ENCODE measurements at places on chromosomes 2 and 18.

GRCh38 chr2:96533292-96534073 lies 3.1 kb upstream of the ARID5A start:
- peak; percentile 61 for ATAC-seq

- no peak for ATAC-seq
Observed at GRCh38 chr2:199612509-199613130, 154.9 kb upstream of the SATB2 start.

DNA sequence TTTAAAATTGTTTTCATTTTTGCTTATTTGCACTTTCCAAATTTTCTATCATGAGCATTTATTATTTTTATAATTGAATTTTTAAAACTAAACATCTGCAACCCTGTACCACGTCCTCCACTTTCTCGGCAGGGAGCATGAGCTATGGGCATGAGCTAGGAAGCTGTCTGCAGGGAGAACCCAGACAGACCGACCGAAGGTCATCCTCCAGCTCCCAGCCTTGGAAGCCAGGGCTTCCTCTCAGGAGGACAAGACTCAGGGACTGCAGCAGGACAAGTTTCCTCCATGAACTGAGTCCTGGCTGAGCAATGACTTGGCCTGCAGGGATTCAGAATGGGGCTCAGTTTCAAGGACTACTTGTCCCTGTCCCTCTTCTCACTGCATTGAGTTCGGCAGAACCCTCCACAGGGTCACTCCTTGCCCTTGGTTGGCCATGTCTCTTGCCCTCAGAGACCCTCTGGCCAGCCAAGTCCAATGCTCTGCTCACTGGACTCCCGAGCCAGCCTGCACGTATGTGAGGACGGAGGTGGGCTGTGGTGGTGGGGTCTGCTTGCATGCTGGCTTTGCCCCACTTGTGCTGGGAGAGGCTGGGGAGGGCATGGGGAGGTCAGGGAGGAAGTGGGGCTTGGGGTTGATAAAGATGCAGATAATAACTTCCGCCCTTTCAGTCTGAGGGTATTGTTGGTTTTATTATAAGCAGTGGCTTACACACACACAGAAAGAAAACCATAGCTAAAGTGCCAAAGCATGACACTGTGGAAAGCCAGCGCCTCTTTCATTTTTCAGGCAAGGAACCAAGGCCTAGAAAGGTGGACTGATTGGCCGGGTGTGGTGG lies 6.6 kb downstream of the NMUR1 start:
- ATAC-seq = no peak

DNA sequence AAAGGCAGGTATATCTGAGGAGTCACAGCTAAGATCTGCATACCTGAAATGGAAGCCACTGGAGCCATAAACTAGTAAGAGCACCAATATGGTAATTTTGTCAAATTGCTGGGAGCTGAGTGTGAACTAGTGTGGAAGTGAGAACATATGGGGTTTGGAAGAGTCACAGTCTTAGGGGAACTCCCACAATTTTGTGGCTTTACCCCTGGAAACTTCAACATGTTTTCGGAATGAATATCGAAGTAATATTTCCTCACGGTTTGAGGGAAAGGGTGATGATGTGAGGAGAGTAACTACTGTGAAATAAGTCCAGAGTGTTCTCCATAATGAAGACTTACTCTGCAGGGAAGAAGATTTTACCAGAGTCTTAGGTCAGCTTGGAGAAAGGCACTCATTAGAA lies 565.9 kb downstream of the RIT2 start:
- ATAC-seq = no peak

GRCh38 chr2:46257476-46257875 lies 39.7 kb upstream of the EPAS1 start:
- ATAC-seq = peak; percentile 54

GRCh38 chr2:26469092-26469710 lies 8.7 kb downstream of the OTOF start:
- ATAC-seq = no peak

- ATAC-seq = no peak
Observed at GRCh38 chr2:235502336-235502735, 8.5 kb downstream of the AGAP1 start.

GRCh38 chr2:67896476-67896875 lies 166.3 kb downstream of the C1D start:
- ATAC-seq = no peak

- ATAC-seq = no peak
Observed at GRCh38 chr2:233546774-233547173, 19.8 kb downstream of the USP40 start.

DNA sequence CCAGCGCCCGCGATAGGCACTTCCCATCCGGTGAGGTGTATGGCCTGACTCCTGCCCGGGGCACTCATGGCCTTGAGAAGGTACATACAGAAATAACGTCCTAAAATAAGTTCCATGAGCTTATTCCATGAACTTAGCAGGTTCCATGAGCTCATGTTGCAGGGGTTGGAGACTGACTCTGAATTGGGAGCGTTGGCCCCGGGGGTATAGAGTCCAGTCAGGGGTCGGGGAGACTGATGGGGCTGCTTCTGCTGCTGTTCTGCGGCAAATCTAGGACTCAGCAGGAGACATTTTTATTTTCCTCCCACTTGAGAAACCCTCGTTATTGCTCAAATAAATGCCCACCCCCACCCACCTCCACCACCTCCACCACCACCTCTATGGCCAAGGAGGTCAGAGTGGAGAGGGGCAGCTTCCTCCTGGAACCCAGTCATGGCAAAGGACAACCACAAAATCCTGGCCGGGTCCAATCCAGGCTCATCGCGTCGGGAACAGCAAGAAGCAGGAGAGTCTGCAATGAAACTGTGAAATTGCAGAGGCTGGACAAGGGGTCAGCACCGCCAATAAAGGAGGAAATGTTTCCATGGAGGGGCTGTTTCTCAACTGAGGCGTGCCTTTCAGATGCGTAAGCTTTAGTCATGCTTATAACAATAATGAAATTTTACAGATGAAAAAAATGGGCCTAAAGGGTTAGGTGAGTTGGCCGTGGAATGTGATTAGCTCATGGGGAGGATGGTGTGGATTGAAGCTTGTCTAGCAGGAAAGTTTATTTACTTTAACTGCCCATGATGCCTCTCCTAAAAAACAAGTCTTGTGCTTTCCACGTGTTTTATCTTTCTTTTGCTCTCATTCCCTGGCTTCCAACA lies 136.6 kb upstream of the ALKAL2 start:
- ATAC-seq = no peak

DNA sequence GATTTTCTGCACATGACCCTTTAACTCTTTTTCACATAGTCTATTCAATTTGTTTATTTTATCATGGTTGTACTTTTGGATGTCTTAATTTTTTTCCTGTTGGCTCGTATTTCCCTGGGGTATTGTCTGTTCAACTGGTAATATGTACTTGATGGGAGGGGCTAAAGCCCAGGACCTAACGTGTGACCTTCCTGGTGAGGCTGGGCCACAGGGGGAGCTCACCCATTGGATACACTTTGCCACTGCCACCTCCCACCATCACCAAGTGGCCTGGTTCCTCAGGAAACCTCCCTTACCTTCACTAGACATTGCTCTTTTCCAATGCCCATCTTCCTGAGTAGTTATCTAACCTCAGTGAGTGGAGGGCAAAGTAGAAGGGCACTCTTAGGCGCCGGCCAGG lies 143.9 kb upstream of the LTBP1 start:
- no peak for ATAC-seq

All from gastroesophageal sphincter (tissue), 4 donors.